ENCODE measurements at places on chromosomes 1 and 21.

DNA sequence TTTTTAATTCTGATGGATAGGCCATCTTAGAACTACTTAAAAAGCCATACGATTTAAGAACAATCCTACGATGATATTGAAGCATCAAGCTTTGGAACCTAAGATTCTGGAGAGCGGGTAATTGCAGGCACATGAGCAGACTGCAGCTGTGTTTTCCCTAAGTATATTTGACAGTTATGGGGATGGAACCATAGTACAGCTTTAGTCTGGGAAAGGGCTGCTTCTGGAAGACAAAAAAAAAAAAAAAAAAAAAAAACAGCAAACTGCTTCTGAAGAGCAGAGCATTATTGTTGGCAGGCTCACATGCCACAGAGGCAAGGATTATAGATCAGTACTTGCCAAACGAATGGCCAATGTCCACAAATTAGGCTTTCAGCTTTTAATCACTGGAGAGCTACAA is 1618.7 kb downstream of the AMY1C start:
- DNase-seq = no peak

GRCh38 chr1:17520041-17520440 is 19.5 kb upstream of the ARHGEF10L start:
- no peak for DNase-seq

GRCh38 chr1:40925834-40926410 is 53.6 kb upstream of the CTPS1 start:
- no peak for DNase-seq

DNA sequence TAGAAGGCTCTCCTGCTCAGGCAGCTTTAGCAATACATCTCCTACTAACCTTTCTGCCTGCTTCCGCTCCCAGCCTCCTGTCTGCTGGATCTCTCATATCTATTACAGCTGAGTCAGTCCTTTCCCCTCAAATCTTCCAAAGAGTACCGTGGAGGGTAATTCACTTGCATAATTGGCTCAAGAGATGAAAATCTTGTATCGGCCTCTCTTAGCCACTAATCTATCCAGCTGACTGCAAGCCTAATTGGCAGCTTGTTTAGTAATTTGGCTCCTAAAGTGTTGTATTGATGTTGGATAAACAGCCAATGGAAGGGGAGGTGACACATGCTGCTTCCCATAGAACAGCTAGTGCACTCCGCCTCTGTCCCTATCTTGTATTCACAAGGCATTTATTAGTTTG is 195.7 kb downstream of the GPATCH2 start:
- DNase-seq = no peak

DNA sequence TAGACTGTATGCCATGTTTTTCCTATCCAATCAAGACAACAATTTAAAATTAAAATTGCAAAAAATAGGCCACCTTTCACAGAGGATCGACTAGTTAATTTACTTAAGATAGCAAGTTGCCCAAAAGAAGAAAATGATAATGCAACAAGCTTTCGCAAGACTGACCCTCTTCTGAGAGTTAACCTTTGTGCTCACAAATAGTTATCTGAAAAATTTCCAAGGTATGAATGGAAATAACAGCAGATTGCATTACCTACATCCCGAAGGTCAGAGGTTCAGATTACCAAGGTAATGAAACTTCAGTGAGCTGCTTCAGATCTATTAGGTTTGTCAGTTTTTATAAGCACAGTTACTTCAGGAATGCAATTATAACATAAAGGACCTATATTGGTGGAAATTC is 298.0 kb downstream of the KCTD3 start:
- no peak for DNase-seq

All from CD4-positive, alpha-beta T cell treated with Interleukin-4 for 4 hours (primary cell).